ENCODE measurements at places on chromosomes 1 and 21. TPM values are rescaled to one million over a fixed set of nuclear protein-coding genes. Genes with fewer than 3 reads are reported as not detected.

Gene LCE1F
- total RNA-seq = not detected

Gene TTC39A
- 20.3 TPM for total RNA-seq

Gene TENT5C
- total RNA-seq = 7.4 TPM

Gene OR2W3
- total RNA-seq = not detected

Gene RNU1-3
- 6,195 TPM for total RNA-seq

Gene FCER1A
- total RNA-seq = 1.2 TPM

Gene LEFTY1
- not detected for total RNA-seq

Gene LPAR3
- total RNA-seq = 2.0 TPM

Gene LRRC38
- 0.73 TPM for total RNA-seq

Gene DNASE2B
- total RNA-seq = not detected

Gene OR2G6
- not detected for total RNA-seq

Gene PLEKHA6
- 27.9 TPM for total RNA-seq

Gene TEDDM1
- not detected for total RNA-seq

Gene KRTAP13-2
- total RNA-seq = not detected

Gene RBM11
- total RNA-seq = 0.57 TPM

Gene RHCE
- total RNA-seq = 0.57 TPM

Gene AIRE
- 0.11 TPM for total RNA-seq

Gene HMCN1
- 7.3 TPM for total RNA-seq

Gene FMN2
- total RNA-seq = 0.38 TPM

Gene B3GALNT2
- 21.1 TPM for total RNA-seq

Gene OR2L8
- not detected for total RNA-seq

Gene TMEM201
- 19.0 TPM for total RNA-seq

Gene NEGR1
- 5.2 TPM for total RNA-seq

Gene ORC1
- total RNA-seq = 0.11 TPM

Gene CC2D1B
- total RNA-seq = 19.5 TPM

Gene LINGO4
- total RNA-seq = 0.43 TPM

Gene LORICRIN
- not detected for total RNA-seq

Gene DIO1
- not detected for total RNA-seq

Gene FMO4
- 5.3 TPM for total RNA-seq

Gene GADD45A
- total RNA-seq = 94.9 TPM

Gene VSIG8
- total RNA-seq = not detected

Gene PRAMEF15
- not detected for total RNA-seq

Gene MCOLN3
- total RNA-seq = 0.94 TPM

Gene OR14I1
- not detected for total RNA-seq

Gene PCAT6
- total RNA-seq = 1.7 TPM

Gene PDZK1IP1
- not detected for total RNA-seq

Gene CR1L
- not detected for total RNA-seq

Gene HUNK
- 0.73 TPM for total RNA-seq

Gene B3GALT5
- total RNA-seq = 0.65 TPM

Gene CFHR3
- not detected for total RNA-seq
